ENCODE measurements at places on chromosomes 3 and 15.

DNA sequence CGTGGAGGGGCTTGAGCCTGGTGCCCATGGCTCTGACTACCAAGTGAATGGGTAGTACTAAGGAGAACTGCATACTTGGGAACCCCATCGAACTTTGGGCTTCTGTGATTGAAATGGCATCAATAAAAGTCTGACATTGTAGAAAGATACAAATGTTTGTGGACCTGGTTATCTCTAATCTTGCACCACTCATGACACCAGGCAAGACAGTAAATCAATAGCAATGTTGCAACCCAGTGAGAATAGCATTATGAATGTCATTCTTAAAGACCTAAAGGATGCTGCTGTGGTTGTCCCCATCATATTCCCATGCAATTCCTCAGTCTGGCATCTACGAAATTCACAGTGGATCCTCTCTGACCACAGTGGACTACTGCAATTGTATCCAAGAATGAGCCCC, 233.6 kb upstream of the LYSMD4 start:
- no peak for DNase-seq

DNA sequence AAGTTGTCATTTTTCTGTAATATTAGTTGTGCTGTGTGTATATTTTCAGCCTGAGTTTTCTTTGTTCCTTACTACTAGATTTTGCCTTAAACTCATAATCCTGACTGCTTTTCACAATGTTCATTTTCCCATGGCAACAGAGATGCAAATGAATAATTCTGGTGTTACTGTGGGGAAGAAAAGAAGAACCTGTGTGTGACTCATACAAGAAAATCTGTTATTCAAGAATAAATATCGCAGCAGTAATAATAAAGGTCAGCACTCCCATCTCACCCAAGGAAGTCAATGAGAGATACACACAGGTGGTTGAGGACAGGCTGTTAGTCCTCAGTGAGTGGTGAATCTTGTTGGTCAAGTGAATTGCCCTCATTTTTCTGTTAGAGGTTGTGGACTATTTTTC, 656.6 kb upstream of the NAALADL2 start:
- no peak for DNase-seq

DNA sequence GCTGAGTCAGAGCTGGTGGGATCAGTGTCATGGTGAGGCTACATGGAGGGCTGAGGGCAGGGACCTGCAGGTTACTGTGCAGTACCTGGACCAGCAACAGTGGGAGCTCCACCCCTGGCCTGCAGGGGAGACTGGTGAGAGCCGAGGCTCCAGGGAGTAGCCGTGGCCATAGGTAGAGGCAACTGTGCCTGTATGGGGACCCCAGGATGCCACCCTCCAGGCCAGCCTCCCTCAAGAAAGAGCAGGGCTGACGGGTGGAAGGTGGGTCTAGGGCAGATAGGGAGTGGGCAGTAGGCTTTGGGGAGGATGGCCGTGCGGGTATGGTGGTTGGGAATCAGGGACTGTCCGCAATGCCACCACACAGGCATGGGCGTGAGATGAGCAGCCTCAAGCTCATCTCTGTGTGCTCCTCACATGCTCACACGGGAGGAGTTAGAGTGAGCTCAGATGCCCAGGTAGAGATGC, 35.5 kb downstream of the FBLN2 start:
- DNase-seq: no peak

GRCh38 chr3:113898892-113899291, 48.9 kb upstream of the ZDHHC23 start:
- DNase-seq: no peak

DNA sequence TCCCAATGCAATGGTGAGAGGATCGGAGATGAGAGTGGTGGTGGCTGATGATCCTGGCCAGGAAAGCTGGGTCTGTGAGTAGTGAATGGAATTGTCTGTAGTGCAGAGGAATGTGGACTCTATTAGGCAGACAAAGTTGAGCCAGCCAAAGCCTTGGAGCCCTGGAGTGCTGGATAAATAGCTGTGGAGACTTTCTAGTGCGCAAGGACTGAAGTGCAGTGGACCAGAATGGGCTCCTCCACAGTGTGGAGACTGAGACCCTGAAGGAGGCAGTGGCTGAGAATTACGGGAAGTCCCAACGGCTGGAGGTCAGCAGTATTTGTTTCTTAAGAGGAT, 874 bp downstream of the ZNF662 start:
- no peak for DNase-seq

DNA sequence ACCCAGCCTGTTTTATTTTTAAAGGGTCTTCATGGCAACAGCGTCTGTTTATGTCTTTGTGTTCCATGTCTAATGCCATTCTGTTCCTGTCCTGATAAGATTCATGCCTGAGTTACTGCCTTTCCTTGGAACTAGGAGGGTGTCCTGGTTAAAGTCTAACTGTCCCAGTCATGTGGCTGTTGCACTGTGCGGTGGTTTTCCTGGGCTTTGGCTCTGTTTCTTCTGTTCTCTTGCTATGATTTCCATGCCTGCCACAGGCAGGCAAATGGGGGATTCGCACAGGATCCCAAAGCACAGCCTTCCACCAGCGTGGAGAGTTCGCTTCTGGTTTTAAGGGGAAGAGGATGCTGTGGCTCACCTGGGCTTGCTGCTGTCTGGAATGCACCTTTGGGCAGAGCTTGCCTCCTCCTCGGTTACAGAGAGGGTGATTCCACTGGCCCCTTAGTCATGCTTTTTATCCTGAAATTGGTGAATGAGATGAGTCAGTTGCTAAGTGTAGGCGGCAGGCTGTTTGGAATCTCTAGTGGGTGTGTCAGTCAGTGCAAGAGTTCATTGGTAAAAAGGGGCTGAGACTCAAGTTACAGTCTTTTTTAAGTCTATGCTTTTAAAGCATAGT, 86.8 kb downstream of the CCK start:
- peak; percentile 33 for DNase-seq

GRCh38 chr3:112735926-112736325, 95.0 kb upstream of the CCDC80 start:
- no peak for DNase-seq

DNA sequence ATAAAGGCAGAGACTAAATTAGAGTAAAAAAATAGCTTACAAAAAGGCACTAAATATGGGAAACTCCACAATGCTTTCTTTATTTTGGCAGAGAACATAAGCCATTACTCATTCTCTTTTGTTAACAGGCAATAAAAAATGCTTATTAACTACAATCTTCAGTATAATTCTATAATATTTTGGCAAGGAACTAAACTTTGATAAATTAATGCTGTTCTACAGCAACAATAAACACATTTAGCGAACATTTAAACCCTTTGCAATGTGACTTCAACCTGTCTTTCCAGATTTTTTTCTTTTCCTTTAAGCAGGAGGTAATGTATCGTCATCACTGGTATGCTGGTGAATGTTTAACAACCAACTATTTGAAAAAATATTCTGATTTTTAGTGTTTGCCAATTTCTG, 42.2 kb upstream of the POU1F1 start:
- DNase-seq: no peak

DNA sequence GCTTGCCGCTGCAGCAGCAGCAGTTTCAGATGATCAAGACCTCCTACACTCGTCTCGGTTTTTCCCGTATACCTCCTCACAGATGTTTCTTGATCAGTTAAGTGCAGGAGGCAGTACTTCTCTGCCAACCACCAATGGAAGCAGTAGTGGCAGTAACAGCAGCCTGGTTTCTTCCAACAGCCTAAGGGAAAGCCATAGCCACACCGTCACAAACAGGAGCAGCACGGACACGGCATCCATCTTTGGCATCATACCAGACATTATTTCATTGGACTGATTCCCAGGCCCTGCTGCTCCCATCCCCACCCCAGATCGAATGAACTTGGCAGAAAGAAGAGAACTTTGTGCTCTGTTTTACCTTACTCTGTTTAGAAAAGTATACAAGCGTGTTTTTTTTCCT, 17.6 kb downstream of the CALML4 start:
- no peak for DNase-seq

- peak; percentile 77 for DNase-seq
Measured at GRCh38 chr3:197456261-197457091, 99.3 kb downstream of the BDH1 start.

DNA sequence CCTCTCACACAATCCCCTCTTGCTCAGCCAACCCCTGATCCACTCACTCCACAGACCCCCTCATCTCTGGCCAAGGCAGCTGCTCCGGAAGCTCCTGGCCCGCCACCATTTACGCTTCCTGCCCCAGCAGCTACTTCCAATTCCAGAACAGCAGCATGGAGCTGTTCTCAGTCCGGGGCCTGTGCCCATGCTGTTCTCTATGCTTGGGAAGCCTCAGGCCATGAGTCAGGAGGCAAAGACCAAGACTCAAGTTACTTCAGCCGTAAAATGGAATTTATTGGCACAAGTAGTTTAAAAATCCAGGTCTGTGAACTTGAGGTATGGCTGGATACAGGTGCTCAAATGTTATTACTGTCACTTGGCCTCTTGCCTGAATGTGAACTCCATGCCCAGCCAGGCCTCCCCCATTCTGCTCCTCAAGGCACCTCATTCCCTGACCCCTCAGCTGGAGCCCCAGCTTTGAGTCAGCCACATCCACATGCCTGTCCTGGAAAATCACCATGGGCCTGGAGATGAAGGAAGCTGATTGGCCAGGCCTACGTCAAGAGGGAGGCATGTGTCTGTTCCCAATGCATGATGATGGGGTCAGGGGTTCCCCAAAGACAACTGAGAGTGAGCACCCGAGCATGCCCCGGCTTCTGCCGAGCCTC, 31.4 kb upstream of the CACNA2D2 start:
- no peak for DNase-seq

GRCh38 chr15:69848096-69848495, 249.6 kb downstream of the TLE3 start:
- no peak for DNase-seq

DNA sequence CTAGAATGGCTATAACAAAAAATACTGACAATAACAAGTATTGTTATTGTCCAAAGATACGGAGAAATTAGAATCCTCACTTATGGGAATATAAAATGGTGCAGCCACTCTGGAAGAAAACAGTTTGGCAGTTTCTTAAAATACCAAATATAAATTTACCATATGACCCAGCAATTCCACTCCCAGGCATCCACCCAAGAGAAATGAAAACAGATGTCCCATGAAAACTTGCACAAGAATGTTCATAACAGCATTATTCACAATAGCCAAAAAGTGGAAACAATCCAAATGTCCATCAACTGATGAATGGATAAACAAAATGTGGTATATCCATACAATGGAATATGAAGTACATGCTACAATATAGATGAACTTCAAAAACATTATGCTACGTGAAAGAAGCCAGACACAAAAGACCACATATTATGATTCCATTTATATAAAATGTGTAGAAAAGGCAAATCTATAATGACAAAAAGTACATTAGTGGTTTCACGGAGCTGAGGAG, 9.4 kb downstream of the AAGAB start:
- DNase-seq: no peak

GRCh38 chr3:128320551-128321340, 145.9 kb downstream of the DNAJB8 start:
- DNase-seq: no peak

DNA sequence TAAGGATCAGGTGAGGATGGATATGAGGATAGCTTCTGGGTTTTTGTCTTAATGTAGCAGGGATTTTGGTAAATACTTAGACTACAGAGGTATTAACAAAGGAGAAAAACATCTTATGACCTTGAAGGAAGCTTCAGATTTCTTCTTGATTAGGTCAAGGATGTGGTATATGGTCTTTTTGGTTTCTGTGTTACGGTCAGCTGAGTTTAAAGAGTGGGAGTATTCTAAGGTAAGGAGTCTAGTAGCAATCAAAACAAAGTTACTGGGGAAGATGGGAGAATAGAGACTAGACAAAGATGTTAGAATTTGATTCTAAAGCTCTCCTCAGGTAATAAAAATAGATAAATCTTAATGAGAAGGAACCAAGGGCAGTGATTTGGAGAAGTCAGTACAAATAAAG, 6.2 kb downstream of the HMG20A start:
- DNase-seq: no peak

GRCh38 chr15:85318732-85319076, 61.7 kb upstream of the AKAP13 start:
- no peak for DNase-seq

GRCh38 chr3:186286114-186286513, 75.9 kb downstream of the DGKG start:
- DNase-seq: no peak

Measured in suppressor macrophage treated with lipopolysaccharide for 4 hours (primary cell).